ENCODE measurements at places on chromosomes 2 and 18.

GRCh38 chr2:9139491-9140443 is 66.8 kb upstream of the ASAP2 start:
- peak; percentile 89 for DNase-seq

DNA sequence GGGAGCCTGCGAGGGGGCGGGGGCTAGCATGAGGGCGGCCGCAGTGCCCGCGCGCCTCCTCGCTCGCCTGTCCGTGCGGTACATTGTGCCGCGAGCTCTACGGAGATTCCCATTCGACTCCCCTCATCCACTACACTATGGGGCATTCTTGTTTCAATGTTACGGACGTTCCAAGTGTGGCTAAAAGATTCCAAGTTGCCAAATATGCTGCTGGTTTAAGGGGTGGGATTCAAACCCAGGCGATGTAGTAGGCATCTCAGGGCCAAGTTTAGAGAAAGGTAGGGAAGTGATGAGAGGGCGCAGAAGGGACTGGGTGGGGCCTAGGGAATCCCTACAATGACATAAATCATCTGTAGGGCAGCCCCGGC is 10.0 kb upstream of the CRYBA2 start:
- DNase-seq = no peak

DNA sequence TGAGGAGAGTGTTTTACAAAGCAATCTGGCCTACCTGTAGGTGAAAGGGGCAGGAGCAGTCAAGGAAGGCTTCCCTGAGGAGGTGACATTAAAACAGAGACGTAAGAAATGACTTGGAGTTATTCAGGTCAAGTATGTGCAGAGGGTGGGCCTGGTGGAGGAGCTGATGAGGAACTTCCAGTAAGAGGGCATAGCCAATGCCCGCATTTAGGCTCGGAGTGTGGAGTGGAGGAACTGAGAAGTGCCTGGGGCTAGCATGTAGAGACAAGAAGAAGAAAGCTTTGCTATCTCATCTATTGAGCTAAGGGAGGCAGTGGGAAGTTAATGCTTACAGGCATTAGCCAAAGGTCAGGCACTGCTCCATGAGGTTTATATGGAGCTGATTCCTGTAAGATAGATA is 312.2 kb downstream of the ZNF521 start:
- no peak for DNase-seq

GRCh38 chr2:133378386-133378785 is 189.9 kb downstream of the NCKAP5 start:
- no peak for DNase-seq

DNA sequence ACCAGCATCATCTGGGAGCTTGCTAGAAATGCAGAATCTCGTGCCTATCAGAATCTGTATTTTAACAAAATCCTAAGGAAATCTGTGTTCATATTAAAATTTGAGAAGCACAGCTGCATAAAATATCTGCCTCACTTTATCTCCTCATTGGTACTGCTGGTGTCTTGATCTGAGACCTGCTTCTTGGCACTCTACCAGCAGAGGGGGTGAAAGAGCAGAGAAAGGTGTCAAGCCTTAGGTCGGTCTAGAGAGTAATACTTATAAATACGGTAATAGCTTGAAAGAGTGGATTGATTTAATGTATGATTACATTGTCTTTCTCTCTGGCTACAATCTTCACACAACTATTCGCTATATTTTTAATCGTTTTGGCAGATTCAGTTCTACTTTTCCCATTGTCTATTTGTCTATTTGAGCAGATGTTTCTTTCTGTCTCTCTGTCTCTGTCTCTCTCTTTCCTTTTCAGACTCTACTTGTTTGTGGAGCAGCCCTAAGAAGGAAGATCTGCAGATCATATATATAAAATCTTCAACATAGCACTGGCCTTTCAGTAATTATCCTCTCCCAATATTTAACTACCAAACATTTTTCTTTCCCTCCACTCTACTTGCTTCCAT is 1.7 kb upstream of the GCG start:
- peak; percentile 74 for DNase-seq

- DNase-seq = no peak
Measured at GRCh38 chr2:60936757-60937156, 55.4 kb downstream of the REL start.

DNA sequence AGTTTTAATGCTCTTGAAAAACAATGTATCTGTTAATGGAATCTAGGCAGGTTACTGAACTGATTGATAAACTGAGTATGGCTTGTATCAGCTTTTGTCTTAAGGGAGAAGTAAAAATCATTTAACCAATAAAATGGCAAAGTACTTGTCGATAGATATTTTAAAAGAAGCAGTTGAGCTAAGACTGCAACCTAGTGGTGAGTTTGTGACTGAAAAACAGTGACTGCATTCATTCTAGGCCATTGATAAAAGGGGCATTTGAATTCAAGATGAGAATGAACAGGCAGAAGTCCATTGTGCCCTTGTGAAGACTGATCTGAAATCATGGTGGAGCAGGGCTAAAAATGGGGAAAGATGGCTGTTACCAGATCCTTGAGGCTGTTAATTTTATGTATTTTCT is 59.4 kb upstream of the MSTN start:
- no peak for DNase-seq

DNA sequence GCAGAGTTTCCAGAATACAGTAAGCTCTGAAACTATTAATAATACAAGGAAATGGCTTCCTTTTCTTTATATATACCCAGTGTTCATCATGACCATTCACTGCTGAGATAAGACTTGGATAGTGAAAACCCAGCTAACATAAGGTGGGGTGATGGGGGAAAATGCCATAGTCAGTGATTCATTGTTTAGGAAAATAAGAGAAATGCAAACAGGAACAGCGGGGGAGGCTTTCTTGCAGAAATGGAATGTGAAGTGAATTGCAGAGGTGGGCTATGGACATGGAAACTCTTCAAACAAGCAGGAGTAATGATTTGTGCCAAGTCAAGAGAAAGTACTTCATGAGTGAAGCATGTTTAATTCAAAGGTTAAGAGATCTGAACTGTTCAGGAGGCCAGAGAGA is 519.4 kb downstream of the TDRD15 start:
- no peak for DNase-seq

- no peak for DNase-seq
Measured at GRCh38 chr2:168450732-168451131, 5.3 kb upstream of the CERS6 start.

DNA sequence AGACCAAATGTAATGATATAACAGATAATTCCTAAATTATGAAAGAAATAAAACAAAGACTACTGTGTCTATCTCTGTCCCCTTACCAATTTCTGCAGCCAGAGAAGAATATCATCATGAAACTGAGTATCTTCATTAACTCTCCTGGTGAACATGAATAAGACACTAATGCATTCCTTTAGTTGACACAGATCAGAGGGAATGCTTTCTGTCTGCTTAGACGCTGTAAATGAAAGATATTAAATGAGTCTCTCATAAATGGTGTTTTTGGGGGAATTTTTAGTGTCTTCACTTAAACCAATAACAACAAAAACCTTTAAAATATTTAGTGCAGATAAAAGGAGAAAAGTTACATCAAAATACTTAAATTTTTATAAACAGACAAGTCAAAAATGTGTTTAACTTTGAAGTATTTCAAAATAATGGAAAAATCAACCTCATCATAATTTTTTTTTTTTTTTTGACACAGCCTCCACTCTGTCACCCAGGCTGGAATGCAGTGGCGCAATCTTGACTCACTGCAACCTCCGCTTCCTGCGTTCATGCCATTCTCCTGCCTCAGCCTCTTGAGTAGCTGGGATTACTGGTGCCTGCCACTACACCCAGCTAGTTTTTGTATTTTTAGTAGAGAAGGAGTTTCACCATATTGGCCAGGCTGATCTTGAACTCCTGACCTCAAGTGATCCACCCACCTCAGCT is 16.0 kb downstream of the EPG5 start:
- DNase-seq = no peak

DNA sequence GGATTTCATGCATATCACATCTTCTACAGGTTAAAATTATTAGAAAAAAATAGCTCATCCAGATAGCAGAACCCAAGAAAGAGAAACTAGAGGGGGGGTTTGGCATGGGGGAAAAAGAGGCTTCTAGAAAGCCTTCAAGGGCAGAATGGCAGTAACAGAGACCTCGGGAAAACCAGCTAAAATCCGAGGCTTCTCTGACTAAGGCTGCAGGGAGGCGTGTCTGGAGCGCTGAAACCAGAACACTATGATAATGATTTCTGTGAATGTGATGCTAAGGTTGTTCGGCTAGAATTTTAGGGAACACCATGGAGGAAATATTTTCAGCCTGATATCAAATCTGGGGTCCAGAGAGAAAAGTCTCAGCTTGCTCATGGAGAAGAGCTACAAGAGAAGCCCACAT is 73.0 kb downstream of the ATP8B1 start:
- no peak for DNase-seq

DNA sequence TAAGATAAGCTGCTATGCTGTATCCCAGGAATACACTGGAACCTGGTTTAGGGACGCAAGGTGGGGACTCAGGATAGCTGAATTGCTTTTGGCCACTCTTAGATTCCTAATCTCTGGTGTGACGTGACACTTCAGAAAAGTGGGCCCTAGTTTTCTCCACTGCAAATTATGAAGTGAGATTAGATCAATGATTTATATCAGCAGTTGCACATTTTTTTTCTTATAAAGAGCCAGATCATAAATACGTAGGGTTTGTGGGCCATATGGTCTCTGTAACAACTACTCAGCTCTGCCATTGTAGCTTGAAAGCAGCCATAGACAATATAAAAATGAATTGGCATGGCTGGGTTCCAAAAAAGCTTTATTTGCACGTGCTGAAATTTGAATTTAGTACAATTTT is 85.4 kb upstream of the CPO start:
- DNase-seq = no peak

GRCh38 chr18:79245517-79246001 is 150.2 kb upstream of the NFATC1 start:
- no peak for DNase-seq

DNA sequence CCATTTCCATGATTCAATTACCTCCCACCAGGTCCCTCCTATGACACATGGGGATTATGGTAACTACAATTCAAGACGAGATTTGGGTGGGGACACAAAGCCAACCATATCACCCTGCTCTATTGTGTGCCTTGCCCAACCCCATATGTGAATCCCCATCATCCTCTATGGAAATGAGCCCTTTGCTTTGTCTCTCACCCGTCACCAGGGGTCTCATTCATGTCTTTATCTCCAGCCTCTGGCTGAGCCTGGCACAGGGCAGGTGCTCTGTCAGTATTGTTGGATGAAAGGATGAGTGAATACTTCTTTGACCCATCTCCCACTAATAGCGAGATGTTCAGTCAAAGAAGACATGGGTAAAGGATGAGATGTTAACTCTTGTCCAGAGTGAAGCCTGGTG is 116.6 kb upstream of the LGALSL start:
- DNase-seq = no peak

DNA sequence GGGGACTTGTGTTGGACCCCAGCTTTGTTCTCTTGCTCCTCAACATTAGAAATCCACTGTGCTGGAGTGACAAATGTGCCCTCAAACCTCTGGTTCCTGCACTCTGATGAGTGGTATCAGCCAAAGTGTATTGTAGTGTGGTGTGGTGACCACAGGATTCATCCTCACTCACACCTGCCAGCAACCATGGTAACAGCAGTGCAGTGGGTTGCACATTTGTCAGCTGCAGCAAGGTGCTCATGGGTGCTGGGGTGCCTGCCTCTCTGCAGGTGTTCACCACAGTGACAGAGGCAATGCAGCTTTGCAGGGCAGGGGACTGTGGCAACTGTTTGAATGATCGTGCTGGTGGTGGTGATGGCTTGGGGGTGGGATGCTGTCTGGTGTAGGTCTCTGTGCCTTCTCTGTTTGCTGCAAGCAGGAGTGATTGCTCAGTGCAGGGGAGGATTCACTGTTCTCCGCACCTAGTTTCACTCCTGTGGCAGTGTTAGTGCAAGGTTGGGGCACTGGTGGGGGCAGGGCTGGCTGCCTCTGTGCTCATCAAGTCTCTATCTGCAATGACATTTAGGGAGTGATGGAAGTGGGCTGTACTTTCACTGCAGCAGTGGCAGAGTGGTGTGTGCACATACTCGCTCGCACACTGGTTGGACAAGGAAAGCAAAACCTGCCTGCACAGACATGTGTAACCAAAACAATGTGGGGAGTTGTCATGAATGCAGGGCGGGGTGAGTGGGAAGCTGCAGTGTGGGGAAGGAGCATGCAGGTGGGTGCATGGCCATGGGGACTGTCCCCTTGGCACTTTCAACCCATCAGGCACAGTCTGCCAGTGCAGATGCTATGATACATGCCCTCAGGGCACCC is 301.1 kb downstream of the PIK3C3 start:
- DNase-seq = no peak

GRCh38 chr18:63627819-63628218 is 16.2 kb downstream of the SERPINB4 start:
- DNase-seq = no peak

GRCh38 chr2:102509749-102510148 is 36.7 kb downstream of the SLC9A4 start:
- DNase-seq = no peak

- DNase-seq = no peak
Measured at GRCh38 chr2:120236316-120236715, 13.1 kb upstream of the TMEM185B start.

DNA sequence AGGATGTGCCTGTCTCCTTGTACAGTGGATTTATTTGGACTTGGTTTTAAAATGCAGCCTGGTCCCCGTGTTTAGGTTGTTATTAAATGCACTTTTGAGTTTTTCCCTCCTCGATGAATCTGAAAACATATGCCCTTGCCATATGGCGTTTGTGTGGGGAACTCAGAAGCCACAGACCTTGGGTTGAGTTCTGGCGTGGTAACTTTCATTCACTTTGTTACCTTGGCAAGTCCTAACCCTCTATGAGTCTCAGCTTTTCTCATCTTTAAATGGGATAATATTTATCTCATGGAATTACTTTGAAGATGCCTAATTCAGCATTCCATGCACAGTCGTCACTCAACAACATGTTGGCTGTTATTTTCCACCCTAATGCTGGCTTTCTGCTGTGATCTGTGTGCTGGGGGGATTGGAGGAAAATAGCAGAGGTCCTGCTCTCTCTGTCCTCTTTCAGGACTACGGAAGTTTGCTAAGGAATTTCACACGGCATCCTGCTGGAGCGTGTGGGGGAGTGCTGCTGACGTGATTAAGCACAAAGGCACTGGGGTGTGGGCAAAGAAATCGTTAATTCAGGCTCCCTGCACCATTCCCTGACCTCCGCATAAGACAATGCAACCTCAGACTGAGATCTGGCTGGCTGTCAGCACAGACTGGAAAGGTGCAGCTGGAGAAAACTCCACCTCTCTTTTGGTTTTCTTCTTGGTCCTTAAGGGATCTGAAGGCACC is 61.7 kb downstream of the LDLRAD4 start:
- no peak for DNase-seq

DNA sequence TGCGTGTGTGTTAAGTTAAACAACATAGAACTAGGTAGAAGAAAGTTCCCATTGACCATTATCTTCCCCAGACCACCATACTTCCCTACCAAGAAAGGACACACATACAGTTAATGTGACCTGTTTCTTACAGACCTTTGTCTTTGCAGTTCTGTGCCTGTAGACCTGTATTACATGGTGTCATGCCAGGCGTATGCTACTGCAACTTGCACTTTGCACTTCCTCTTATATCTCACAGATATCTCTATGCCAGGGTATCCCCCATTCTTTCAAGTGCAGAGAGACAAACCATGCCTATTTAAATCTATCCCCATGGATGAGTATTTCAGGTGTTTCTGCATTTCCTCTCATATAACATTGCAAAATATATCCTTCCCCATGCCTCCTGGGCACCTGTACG is 136.8 kb upstream of the PKDCC start:
- DNase-seq = no peak

- DNase-seq = no peak
Measured at GRCh38 chr2:77479895-77480294, 42.3 kb downstream of the LRRTM4 start.

GRCh38 chr2:157413326-157414035 is 30.4 kb downstream of the CYTIP start:
- peak; percentile 52 for DNase-seq
